ENCODE measurements at places on chromosomes 7 and 10. TPM values are rescaled to one million over a fixed set of nuclear protein-coding genes. Genes with fewer than 3 reads are reported as not detected.
A peak's percentile ranks its signal among the peaks of the same experiment; 100 is the strongest.

KLF14 gene
- 0.86 TPM for total RNA-seq

DNA sequence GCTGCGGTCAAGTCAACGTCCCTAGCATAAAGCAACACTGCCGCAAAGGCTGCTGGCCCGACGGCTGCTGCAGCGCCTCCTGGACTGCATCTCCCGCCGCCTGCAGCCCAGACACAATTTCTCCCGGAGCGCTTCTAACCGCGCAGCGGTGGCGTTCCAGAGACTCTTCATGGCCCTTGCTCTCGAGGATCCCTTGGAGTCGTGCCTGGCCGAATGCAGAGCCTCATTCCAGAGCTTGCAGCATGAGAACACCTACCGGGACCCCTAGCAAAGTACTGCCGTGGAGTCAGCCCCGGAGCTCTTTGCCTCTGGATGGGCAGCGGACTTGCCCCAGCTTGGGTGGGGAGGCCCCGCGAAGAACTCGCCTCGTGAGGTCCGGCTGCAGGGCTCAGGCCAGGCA, 79.7 kb upstream of the ZNF32 start:
- DNase-seq: no peak

- DNase-seq: peak; percentile 27
These were observed 720 bp downstream of the SNCG start for GRCh38 chr10:86958901-86959736.

DNAJB12 gene
- 20.2 TPM for total RNA-seq

DNA sequence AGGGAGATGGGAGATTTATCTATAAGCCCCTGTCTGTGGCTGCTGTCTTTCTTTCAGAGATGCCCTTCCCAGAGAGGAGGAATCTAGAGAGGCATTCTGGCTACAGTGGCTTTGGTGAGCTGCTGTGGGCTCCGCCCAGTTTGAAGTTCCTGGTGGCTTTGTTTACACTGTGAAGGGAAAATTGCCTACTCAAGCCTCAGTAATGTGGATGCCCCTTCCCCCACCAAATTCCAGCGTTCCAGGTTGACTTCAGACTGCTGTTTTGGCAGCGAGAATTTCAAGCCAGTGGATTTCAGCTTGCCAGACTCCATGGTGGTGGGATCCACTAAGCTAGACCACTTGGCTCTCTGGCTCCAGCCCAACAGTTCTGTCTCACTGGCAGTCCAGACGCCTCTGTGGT, 951.6 kb downstream of the CCSER2 start:
- no peak for DNase-seq

DNA sequence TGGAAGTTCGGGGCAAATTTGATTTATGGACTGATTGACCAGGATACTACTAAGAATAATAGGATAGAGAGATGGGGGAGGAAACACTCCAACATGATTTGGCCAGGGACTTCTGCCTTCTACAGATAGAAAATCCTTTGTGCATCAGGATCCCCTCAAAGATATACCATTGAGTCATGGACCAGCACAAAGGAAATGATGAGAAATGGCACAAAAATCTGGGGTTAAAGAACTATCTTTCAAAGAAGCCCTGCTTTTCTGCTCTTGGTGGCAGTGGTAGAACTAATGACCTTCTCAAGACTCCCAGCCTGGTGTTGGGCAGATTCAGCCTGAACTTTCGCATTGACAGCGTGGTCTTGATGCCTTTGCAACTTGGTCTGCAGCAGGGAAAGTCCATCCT, 27.6 kb upstream of the LAMB1 start:
- peak; percentile 37 for DNase-seq

DNA sequence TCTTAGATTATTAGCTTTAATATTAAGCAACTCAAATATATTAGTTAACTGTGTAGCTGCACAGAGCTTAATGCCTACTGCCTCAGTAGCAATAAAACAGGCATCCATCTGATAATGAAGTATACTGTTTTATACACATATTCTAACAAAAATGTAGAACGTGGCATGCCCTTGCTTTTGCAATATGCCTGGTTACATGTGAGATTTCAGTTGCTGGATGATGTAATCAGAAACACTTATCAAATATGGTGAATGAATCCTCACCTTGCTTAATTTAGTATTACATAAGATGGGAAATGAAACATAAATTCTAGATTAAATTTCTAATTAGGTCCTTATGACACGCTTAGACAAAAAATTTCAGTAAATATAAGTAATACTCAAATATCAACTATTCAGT, 8.0 kb downstream of the DNAJC1 start:
- no peak for DNase-seq

PPIF gene
- 28.1 TPM for total RNA-seq

DNA sequence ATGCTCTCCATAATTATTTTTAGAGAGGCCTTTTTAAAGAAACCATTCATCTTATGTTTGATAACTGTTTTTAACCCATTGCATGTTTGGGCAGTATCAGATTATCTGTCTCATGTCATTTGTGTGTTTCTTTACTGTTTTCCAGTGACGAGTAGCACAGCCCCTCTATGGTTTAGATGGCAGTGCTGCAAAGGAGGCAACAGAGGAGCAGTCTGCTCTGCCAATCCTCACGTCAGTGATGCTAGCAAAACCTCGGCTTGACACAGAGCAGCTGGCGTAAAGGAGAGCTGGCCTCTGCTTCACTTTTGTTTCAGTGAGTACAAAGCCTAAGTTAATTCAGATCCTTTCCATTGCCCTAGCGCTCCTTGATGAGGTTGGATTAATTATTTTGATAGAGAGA, 80.4 kb upstream of the GARIN1A start:
- DNase-seq: no peak

GRIFIN gene
- not detected for total RNA-seq

- DNase-seq: no peak
These were observed 67.3 kb downstream of the PTN start for GRCh38 chr7:137276189-137276588.

FBXO24 gene
- total RNA-seq: not detected

DNA sequence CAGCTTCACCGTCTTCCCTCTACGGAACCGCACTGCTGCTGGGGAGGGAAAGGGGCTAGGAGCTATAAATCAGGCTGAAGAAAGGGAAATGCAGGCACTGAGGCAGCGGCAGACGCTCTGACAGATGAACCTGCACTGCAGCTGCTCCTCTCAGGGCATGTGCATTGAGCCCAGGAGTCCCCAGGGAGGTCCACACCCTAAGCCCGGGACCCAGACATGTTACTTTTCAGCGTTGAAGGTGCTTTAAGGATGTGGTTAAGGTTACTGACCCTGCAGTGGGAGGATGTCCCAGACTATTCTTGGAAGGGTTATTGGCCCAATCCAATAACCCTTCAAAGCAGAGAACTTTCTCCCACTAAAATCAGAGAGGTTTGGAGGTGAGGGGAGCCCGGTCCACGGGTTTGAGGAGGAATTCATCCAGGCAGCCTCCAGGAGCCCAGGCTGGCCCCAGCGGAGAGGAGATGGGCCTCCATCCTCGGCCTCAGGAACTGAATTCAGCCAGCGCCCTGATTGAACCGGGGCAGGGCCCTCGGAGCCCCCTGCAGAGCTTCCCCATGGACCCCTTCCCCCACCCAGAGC, 75.4 kb downstream of the ADARB2 start:
- no peak for DNase-seq

GRCh38 chr7:135366843-135367508, 133.3 kb downstream of the STRA8 start:
- no peak for DNase-seq

GRCh38 chr10:15209827-15210509, 41.5 kb upstream of the NMT2 start:
- DNase-seq: peak; percentile 69

DNA sequence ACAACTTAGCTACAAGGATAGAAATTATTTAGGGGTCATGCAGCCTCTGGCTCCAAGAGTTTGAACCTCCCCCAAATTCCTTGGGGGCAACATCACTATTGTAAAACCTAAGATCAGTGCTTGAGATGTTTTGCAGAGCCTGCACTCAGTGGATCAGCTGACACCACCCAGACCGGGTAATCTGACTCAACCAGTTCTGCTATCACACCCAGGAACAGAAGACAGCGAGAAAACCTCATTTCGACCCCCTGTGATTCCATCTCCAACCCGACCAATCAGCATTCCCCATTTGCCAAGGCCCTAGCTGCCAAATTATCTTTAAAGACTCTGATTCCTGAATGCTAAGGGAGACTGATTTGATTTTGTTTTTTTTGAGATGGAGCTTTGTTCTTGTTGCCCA, 5.2 kb downstream of the TACR2 start:
- DNase-seq: no peak

GRCh38 chr7:148882841-148883265, 1.2 kb downstream of the EZH2 start:
- DNase-seq: peak; percentile 19

DNA sequence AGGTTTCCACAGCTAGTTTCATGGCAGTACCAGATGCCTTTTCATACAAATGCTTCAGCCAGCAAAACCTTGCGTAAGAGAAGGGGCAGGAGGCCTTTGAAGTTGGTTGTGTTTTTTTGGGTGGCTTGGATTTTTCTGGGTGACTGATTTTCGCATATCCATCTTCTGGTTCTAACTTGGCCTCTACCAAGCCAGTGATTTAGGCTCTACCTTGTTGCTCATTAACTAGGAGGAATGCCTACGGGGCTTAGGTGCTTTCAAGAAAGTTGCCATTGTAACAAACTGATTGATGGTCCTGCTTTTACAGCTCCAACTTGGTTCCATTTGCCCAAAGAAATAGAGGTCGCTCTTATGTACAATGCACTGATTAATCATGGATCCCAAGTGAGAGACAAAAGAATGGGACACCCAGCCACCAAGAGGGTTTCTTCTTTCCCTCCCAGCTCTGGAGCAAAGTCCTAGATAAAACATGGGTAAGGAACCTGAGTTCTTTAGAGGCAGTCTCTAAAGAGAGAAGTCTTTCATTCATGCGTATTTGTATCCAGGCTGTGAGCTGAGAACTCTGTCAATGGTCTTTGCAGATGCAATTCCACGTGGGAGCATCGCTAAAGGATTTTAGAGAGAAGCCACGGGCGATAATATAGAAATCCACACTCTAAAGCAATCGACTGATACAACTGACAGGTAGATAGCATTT, 92.1 kb upstream of the FGFR2 start:
- no peak for DNase-seq

TRIM4 gene
- total RNA-seq: 24.6 TPM

- no peak for DNase-seq
These were observed 52.8 kb downstream of the ABLIM1 start for GRCh38 chr10:114605155-114605797.

DNA sequence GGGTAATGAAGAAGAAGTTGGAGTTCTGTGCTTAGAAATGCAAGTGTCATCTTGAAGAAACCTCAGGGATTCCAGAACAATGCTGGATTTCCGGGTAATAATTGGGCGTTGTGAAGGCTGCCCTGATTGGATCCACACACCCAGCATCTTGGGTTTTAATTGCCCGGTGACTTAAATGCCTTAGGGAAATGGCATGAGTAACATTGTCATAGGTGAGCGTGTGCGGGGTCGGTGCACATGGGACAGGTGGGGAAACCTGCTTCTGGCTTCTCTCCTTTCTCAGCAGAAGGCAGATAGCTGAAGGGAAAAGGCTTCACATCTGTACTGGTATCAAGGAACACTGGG, 15.2 kb upstream of the CAMK1D start:
- DNase-seq: no peak

PTPRE gene
- total RNA-seq: 2.6 TPM

ZNF853 gene
- 0.86 TPM for total RNA-seq
